ENCODE measurements at places on chromosomes 16 and 17.

GRCh38 chr17:41026715-41027471 is at the start of gene KRTAP1-5:
TSS of gene KRTAP1-5 (minus strand) at chr17:41027208. CDS start at chr17:41027155, 53 bp downstream.
- no peak for DNase-seq

DNA sequence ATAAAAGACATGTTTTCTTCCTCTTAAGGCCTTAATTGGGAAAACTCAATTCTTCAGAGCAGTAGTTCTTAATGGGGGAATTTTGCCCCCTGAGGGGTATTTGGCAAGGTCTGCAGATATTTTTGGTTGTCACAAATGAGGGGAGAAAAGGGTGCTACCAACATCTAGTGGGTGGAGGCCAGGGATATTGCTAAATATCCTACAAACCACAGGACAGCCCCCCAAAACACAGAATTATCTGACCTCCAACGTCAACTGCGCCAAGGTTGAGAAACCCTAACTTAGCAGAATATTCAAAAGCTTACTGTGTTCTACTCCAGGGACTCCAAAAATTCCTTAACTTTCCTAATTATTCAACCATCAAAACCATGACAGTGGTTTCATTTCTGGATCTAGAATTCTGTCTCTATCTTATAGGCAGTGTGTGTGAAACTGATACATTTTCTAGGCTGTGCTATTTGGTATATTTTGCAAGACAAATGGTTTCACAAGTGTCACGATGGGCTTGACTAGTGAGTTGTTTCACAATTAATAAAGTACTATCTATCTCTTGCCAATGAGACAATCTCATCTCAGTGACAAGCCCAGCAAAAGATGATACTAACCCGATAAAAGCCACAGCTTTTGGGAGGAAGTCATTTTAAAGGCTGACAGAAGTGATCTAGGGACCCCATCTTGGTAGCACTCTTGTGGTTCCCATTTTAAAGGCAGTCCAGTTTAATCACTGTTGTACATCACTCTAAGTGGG is 14.7 kb downstream of the TXNDC11 start:
- DNase-seq = peak; percentile 86

- DNase-seq = no peak
Observed at GRCh38 chr16:86225905-86226371, 284.4 kb upstream of the FOXF1 start.

GRCh38 chr16:87926246-87927194 is 9.8 kb downstream of the CA5A start:
- DNase-seq = peak; percentile 95

GRCh38 chr17:79842136-79842655 is 3.0 kb upstream of the CBX4 start:
- no peak for DNase-seq

GRCh38 chr16:4962716-4963115 is 4.6 kb downstream of the SEC14L5 start:
- DNase-seq = no peak

GRCh38 chr17:16997514-16998429 is 25.9 kb upstream of the TNFRSF13B start:
- DNase-seq = no peak

GRCh38 chr17:34883106-34884000 is 77.9 kb downstream of the CCT6B start:
- DNase-seq = no peak

DNA sequence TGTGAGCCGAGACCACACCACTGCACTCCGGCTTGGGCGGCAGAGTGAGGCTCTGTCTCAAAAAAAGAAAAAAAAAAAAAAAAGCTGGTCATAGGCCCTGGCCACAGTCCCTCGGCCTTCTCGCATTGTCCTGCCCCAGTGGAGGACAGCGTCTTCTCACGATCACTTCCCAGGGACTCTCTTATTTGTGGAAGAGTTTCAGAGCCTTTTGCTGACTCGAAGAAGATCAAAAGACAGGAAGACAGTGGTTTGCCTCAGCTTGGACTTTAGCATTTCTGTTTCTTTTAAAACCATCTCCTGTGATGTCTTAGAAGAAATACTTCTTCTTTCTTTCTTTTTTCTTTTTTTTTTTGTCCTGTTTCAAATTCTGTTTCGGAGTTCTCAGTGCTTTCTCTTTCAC is 210.0 kb downstream of the FTO start:
- DNase-seq = no peak

- DNase-seq = peak; percentile 73
Observed at GRCh38 chr17:34318474-34318873, 761 bp upstream of the CCL8 start.

DNA sequence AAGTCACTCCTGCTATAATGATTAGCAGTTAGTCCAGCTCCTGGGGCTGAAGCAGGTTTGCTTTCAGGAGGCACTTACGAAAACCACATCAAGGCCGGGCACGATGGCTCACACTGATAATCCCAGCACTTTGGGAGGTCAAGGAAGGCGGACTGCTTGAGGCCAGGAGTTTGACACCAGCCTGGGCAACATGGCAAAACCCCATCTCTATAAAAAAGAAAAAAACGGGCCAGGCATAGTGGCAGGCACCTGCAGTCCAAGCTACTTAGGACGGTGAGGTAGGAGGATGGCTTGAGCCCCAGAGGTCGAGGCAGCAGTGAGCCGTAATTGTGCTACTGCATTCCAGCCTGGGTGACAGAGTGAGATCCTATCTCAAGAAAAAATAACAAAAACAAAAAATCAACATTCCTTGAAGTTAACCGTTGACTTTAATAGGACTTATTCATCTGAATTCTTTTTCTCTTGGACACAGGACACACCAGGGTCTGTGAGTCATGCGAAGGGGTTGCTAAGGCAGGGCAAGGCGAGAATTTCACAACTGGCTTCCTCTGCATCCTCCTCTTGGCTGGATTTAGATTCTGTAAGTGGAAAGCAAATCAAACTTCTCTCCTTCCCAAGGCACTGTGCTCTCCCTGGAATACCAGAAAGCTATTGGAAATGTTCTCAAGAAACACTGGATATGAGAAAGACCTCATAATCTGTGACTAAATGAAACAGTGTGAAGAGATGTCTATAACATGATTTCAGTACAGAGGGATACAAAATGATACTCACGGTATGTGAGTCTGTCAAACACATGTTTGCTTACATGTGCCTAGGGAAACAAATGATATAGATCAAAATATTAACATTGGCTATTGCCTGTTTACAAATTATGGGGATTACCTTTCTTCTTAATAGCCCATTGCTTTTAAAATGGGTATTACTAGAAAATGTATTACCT is 99.5 kb downstream of the SYCE1L start:
- DNase-seq = no peak

GRCh38 chr16:85276721-85277120 is 164.4 kb upstream of the CIBAR2 start:
- DNase-seq = no peak

- DNase-seq = no peak
Observed at GRCh38 chr17:51188271-51188833, 22.1 kb downstream of the NME2 start.

DNA sequence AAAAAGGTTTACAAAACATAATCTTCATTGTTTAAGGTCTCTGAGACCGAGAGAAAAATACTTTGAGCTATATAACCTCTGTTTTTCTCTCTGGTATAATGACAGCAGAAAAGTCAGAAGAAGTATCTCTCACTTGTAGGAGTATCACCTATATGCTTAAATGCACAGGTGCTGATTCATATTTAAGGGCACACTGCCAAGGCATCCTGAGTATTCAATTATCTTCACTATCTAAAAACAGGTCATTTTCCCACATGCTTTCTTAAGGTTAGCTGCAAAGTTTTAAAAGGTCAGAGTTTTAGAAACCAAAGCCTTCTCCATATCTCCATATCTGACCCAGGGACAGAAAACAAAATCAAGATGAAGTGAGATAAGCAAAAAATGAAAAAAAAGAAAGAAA is 99.3 kb upstream of the C17orf78 start:
- DNase-seq = no peak

GRCh38 chr16:53771655-53772497 is 67.9 kb downstream of the FTO start:
- DNase-seq = no peak

GRCh38 chr16:79601092-79601930 is 774 bp upstream of the MAF start:
- peak; percentile 64 for DNase-seq

DNA sequence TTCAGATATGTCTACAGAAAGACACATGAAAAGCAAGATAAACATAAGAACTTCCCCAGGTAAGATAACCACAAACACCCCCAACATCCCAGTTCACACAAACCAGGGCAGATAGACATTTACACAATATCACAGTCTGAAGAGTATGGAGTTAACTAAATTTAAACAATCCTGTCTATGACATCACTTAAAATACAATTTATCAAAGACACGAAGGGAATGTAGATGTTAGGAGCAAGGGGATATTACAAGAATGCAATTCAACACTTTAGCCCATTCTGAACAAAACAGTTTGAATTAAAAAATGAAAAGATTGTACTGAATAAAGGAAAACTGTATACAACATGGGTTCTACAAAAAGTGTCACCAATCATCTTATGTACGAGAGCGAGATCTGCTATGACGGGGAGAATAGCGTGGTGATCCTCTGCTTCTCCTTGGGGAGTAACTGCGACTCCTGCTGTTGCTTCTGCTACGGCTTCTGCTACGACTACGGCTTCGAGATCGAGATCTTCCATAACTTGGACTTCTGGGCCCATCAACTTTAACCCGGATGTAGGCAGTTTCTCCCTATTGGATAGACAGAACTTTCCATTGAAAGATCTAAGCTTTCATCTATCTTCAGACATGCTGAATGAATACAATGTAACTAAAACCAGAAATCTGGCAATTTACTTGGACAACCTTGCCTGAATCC is 1.9 kb downstream of the SRSF1 start:
- no peak for DNase-seq
